ENCODE measurements at places on chromosomes 3 and 15.
A peak's percentile ranks its signal among the peaks of the same experiment; 100 is the strongest.

- H3K27ac ChIP-seq: no peak overlapping the region
- no peak for DNase-seq
- H3K4me1 ChIP-seq: peaks cover 5% of the 10 kb centered on the region
- H3K4me3 ChIP-seq: no peak overlapping the region
- no peaks in the 10 kb centered on the region for H3K27me3 ChIP-seq
- no peaks in the 10 kb centered on the region for H3K36me3 ChIP-seq
Observed at GRCh38 chr15:28873006-28873405, 12.8 kb upstream of the APBA2 start.

DNA sequence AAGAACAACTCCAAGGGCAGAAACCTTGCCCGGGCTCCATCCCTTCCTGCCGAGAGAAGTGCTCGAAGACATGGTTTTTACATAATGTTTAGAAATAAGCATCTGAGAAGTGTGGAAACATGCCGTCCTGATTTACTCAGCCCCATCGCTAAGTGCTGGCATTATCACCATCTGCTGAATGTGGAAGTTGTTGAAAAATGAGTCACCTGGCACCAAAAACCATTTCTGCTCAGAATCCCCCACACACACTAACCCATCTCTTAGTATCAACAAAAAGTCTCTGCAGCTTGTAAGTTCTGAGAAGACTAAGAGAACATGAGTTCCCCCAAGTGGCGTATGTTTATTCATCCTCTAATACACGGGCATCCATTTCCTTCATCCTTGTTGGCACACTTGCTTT lies 51.0 kb upstream of the ARL8B start:
- H3K27ac ChIP-seq: no peak overlapping the region
- H3K36me3 ChIP-seq: no peaks in the 10 kb centered on the region
- H3K4me1 ChIP-seq: peaks cover 8% of the 10 kb centered on the region
- DNase-seq: no peak

DNA sequence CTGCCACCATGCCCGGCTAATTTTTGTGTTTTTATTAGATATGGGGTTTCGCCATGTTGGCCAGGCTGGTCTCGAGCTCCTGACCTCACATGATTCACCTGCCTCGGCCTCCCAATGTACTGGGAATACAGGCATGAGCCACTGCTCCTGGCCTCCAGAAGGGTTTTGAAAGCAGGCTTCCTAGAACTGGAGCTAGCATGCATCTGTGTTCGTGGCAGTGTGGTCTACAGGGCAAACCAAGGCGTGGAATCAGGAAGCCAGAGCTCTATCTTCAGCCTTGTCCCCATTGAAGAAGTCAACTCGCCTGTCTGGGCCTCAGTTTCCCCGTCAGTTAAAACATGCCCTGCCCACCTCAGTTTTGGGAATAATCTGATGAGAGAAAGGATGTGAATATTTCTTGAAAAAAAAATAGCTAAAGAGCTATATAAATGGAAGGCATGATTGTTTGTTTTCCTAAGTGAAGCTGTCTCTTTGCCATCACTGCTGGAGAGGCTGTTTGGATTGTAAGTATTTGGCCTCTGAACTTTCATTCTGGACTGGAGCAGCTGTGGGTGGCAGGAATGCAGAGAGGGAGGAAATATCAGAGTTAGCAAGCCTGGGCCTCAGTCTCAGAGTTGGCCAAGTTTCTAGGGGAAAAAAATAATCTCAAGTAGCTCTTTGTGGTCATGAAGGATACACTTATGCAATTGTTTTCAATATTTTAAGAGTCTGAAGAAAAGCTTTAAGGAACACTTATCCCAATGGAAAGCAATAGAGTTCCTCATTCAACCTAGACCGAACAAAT lies 36.5 kb upstream of the UACA start:
- no peak overlapping the region for H3K27ac ChIP-seq
- no peaks in the 10 kb centered on the region for H3K36me3 ChIP-seq
- no peak overlapping the region for H3K4me3 ChIP-seq

DNA sequence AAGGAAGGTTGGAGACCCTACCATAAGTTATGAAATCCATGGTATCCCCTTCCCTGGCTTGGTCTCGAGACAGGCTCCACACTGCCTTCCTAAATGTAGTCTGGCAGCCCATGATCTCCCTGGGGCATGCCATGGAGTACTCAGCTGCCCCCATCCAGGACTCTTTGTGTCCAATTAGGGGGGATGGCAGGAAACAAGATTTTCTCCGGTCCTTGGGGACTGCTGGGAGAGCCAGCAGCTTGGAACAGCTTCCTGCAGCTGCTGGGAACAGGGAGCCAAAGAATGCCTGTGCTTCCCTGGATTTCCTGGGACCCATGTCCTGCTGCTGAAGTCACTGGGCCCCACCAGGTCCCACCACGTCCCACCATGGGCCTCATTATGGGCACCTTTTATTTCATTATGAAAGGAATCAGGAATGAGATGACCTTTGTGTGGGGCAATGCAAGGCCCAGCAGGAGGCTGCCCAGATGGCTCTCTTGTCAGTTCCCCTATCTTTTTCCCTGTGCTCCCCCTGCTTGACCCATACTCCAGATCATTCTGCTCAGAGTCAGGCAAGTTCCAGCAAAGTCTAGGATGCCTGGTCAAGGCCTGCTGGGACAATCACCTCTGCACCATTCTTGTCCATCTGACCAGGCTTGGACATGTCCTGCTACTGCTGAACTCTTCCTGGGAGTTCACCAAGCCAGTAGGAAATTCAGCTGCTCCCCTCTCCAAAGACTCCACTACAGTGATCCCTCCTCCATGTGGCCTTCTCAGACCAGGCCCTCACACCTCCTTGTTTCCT lies 15.0 kb upstream of the DAG1 start:
- H3K4me3 ChIP-seq: no peak overlapping the region
- H3K27ac ChIP-seq: no peak overlapping the region
- H3K4me1 ChIP-seq: no peaks in the 10 kb centered on the region
- H3K27me3 ChIP-seq: no peaks in the 10 kb centered on the region
- H3K36me3 ChIP-seq: no peaks in the 10 kb centered on the region
- no peak for DNase-seq

DNA sequence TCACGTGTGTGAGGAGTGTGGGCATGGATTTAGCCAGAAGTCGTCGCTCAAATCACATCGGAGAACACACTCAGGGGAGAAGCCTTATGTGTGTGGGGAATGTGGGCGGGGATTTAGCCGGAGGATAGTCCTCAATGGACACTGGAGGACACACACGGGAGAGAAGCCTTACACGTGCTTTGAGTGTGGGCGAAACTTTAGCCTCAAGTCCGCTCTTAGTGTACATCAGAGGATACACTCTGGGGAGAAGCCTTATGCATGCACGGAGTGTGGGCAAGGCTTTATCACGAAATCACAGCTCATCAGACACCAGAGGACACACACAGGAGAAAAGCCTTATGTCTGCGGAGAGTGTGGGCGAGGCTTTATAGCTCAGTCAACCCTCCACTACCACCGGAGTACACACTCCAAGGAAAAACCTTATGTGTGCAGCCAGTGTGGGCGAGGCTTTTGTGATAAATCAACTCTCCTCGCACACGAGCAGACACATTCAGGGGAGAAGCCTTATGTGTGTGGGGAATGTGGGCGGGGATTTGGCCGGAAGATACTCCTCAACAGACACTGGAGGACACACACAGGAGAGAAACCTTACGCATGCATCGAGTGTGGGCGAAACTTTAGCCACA lies 28.1 kb downstream of the ZNF589 start:
- peak; percentile 75 for DNase-seq
- peak overlapping the region; percentile 38 for H3K27ac ChIP-seq
- H3K27me3 ChIP-seq: no peaks in the 10 kb centered on the region
- peaks cover 2% of the 10 kb centered on the region for H3K36me3 ChIP-seq
- H3K4me3 ChIP-seq: peak overlapping the region; percentile 78

- peaks cover 12% of the 10 kb centered on the region for H3K27me3 ChIP-seq
- no peaks in the 10 kb centered on the region for H3K36me3 ChIP-seq
- peaks cover 13% of the 10 kb centered on the region for H3K4me1 ChIP-seq
- no peak for DNase-seq
- H3K4me3 ChIP-seq: no peak overlapping the region
Observed at GRCh38 chr3:55624238-55624637, 137.1 kb upstream of the WNT5A start.

DNA sequence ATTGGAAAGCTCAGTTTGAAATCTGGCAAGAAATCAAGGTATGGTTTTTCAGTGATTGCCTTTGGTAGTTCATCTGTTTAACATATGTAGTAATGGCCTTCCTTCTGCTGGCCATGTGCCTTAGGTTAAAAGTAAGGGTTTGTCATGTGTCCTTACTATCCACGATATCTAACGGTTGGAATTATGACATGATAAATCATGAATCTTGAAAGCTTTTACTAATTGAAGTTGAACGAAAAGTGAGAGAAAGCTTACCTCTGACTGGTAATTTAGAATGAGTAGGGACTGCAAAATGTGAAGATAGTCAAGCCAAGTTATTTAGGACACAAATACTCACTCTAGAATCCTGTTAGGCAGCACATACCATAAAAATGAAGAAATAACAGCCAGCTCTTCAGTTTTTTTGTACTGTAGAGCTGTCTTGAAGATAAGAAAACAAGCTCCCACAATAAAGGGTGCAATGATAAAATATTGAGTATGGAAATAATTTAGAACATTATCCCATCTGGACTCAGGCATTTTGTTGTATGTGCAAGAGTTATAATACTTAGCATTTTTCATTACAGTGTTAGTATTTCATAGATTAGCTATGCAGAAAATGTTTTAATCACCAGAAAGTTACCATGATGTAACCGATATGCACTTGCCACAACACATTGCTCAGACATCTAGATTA lies 303.4 kb downstream of the ZNF385D start:
- no peaks in the 10 kb centered on the region for H3K4me1 ChIP-seq
- no peak overlapping the region for H3K4me3 ChIP-seq
- no peak overlapping the region for H3K27ac ChIP-seq
- DNase-seq: no peak
- H3K27me3 ChIP-seq: no peaks in the 10 kb centered on the region
- H3K36me3 ChIP-seq: no peaks in the 10 kb centered on the region

- no peak for DNase-seq
- H3K27me3 ChIP-seq: no peaks in the 10 kb centered on the region
- peaks cover 15% of the 10 kb centered on the region for H3K4me1 ChIP-seq
- H3K4me3 ChIP-seq: no peak overlapping the region
- no peak overlapping the region for H3K27ac ChIP-seq
- H3K36me3 ChIP-seq: peaks cover 5% of the 10 kb centered on the region
Observed at GRCh38 chr3:125011941-125012340, 43.9 kb downstream of the HEG1 start.

DNA sequence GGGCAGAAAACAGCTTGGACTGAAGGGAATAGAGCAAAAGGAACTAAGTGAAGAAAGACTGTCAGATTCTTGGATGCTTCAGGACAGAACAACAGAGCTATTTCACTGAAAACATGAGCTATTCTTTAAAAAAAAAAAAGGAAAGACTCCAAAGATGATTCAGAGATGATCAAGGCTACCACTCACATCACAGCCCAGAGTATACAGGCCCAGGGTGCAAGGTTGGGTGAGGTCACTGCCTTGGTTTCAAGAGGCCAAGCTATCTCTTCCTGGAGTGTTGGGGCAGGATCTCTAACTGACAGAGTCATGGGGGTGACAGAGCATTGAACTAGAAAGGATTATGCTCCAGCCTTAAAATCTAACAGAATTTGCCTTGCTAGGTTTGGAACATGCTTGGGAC lies 118.1 kb downstream of the AGBL1 start:
- H3K4me1 ChIP-seq: peaks cover 3% of the 10 kb centered on the region
- no peak overlapping the region for H3K27ac ChIP-seq
- H3K4me3 ChIP-seq: no peak overlapping the region
- no peaks in the 10 kb centered on the region for H3K36me3 ChIP-seq
- no peak for DNase-seq

DNA sequence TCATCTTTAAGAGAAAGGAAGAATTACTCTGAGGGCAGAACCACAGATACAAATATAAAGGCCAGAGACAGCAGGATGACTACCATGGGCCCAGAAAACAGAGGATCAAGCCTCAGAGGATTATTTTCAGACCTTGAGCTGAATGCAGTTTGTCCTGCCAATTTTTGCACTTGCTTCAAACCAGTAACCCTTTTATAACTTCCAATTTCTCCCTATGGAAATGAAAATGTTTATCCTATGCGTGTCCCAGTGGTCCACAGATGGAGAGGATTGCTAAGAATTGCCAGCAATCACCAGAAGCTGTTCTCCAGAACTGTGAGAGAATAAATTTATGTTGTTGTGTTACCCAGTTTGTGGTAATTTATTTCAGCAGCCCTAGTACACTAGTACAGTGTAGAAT lies 26.4 kb upstream of the MME start:
- no peak overlapping the region for H3K27ac ChIP-seq
- DNase-seq: no peak
- H3K4me1 ChIP-seq: no peaks in the 10 kb centered on the region
- H3K27me3 ChIP-seq: no peaks in the 10 kb centered on the region

GRCh38 chr15:69703532-69704187 lies 251.0 kb downstream of the RPLP1 start:
- no peak overlapping the region for H3K4me3 ChIP-seq
- DNase-seq: no peak
- no peak overlapping the region for H3K27ac ChIP-seq
- H3K36me3 ChIP-seq: peaks cover 20% of the 10 kb centered on the region
- H3K4me1 ChIP-seq: no peaks in the 10 kb centered on the region

DNA sequence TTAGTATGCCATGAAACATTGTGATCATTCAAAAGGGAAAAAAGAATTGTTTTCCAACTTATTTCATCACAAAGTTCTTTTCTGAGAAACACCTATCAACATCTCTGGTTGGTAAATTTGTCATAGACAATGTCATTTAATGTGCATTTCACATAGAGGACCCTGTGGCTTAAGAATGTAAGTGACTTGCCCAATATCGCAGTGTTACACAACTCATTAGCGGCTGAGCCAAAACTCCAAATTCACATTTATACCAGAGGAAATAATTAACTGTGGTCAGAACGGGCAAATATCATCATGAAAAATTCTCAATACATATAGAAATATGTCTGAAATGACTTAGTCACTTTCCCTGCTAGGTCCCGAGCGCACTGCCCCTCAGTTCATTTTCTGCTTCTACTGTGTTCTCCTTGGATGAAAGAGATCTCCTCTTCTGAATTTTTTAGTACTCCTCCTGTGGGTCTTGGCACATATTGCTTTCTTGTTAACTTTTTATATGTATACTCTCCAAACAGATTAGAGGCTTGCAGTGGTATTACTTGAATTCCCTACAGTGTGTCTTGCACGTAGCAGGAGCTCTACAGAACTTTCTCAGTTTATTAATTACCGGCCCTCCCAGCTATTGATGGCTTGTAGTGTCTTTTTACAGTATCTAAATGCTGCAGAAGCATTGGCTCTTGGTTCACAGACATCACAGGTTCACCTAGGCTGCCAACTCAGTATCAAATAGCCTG lies 33.1 kb downstream of the PTX3 start:
- no peaks in the 10 kb centered on the region for H3K27me3 ChIP-seq

- no peak within 1 kb of the TSS for H3K27ac ChIP-seq
- no peaks in the 10 kb centered on the region for H3K36me3 ChIP-seq
- H3K4me1 ChIP-seq: peaks cover 8% of the 10 kb centered on the region
- H3K27me3 ChIP-seq: peaks cover 48% of the 10 kb centered on the region
- DNase-seq: no peak
Observed at GRCh38 chr3:157502916-157503595, at the start of gene VEPH1. Gene VEPH1, minus strand, starts transcription at chr3:157503416. Its CDS starts 8,067 bp downstream, at chr3:157495349.

Measured in activated T-cell treated with anti-CD3 and anti-CD28 coated beads, Interleukin-2, amount 50 U/mL, for 72 hours (primary cell).